ENCODE measurements at places on chromosomes 12 and 14.

DNA sequence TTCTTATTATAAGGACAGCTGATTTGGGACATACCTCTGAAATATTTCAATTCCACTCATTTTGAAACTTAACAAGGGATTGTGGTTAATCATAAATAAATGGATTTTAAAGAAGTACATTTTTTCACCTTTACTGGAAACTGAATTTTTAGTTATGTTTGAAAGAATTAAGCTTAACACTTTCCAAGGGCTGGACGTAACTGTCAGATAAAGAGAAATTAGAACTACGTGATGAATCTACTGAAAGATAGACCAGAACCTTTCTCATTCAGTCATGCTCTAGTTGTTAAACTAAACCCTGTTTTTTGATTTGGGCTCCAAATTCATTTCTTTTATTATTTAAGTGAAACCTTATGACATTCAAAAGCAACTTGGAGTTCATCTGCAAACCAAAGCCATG lies 1892.1 kb upstream of the SEL1L start:
- no peak for DNase-seq

GRCh38 chr12:106135075-106135474 lies 3.7 kb downstream of the NUAK1 start:
- DNase-seq = no peak

- no peak for DNase-seq
Measured at GRCh38 chr12:58564721-58565120, 355.6 kb downstream of the LRIG3 start.

GRCh38 chr14:61140872-61141271 lies 140.3 kb downstream of the TMEM30B start:
- DNase-seq = no peak

Data from renal cortex interstitium (tissue), 15 donors.